Activated CD4-positive, alpha-beta T cell treated with anti-CD3 and anti-CD28 coated beads, Interleukin-2, amount 50 U/mL, for 16 hours (primary cell): ENCODE measurements at places on chromosomes 4 and X.

DNA sequence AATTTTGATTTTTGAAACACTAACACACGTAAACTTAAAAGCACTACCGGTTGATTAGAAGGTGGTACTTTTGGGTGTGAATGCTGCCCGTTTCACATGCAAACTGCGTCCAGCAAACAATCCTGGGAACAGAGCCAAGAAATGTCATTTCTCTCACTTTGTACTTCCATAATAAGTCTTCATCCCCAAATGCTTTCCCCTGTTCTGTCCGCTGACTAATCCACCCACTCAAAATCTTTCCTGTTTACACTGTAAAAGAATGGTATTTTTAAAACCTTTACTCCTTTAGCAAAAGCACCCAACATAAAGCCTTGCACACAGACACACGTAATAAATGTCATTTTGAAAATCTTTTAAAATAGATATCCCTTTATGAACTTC, 39.1 kb upstream of the PDLIM5 start:
- no peak for DNase-seq

GRCh38 chrX:3584415-3584996, 128.9 kb downstream of the PRKX start:
- DNase-seq: no peak

DNA sequence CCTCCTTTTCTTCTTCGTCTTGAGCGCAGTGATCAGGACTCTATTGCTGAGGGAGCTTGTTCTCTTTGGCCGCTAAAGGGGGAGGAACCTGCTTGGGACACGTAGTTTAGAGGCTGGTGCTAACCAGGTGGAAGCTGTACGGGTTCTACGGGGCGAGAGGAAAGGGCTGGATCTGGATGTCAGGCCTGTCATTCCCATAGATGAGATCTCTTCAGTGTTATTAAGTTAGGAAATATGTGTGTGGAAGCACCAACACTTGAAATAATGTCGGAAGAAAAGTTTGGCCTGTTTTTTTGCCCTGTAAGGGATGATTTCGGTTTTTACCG, 643 bp downstream of the SRP72 start:
- DNase-seq: peak; percentile 63

GRCh38 chr4:145939856-145940255, 1.2 kb upstream of the ZNF827 start:
- DNase-seq: no peak

- DNase-seq: no peak
These were observed 22.7 kb downstream of the TENM3 start for GRCh38 chr4:182265881-182266280.

DNA sequence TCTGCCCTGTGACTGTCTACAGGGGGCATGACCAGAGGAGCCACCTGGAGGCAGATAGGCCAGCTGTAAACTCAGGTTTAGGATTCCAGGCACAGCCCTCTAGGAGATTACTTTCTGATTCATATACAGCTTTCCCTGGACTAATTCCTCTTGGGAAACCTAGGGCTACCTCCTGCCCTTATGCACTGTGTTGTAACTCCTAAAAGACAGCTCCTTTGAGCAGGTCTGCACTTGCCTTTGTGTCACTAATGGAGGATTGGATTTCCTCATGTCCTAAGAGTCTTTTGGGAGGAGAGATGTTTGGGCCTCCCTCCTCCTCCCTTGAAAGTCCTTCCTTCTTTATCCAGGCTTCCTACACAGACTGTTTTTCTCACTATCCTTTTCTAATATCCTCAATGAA, 202.0 kb downstream of the PCDH19 start:
- DNase-seq: no peak

GRCh38 chr4:20019310-20020015, 232.2 kb upstream of the SLIT2 start:
- DNase-seq: no peak

- DNase-seq: no peak
These were observed 130.6 kb downstream of the FBXO8 start for GRCh38 chr4:174152717-174153466.

DNA sequence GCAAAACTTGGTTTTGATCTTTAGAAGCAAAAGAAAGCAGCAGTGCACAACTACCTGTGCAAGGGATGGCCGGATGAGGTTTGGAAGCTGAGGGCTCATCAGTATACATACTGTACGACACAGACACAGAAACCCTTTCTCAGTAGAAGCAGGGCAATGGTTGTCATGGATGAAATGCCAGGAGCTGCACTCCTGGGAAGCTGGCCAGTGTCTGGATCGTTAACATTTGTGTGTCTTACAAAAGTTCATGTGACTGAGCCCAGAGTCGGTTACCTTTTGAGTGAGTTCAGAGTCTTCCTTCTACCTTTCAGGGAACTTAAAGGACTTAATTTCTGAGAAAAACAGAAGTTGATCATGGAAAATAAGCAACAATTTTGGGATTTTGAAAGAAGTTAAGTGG, 230.3 kb downstream of the APBB2 start:
- DNase-seq: no peak

- DNase-seq: no peak
These were observed 313.4 kb upstream of the SLC7A11 start for GRCh38 chr4:138555584-138555983.

DNA sequence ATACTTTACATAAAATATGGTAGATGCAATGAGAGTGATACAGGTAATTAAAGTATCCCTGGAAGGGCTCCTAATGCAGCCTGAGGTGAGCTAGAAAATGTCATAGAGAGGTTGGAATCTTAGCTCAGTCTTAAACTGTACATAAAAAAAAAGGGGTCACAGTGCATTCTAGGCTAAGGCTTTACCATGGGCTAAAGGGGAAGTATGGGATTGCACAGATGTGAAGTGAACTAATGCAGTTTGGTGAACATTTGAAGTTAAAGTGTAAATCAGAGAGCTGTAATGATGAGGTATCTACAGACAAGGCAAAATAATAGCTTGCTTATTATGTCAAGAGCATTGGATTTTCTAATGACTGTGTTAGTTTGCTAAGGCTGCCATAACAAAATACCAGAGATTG, 405.9 kb downstream of the ADGRL3 start:
- DNase-seq: no peak

DNA sequence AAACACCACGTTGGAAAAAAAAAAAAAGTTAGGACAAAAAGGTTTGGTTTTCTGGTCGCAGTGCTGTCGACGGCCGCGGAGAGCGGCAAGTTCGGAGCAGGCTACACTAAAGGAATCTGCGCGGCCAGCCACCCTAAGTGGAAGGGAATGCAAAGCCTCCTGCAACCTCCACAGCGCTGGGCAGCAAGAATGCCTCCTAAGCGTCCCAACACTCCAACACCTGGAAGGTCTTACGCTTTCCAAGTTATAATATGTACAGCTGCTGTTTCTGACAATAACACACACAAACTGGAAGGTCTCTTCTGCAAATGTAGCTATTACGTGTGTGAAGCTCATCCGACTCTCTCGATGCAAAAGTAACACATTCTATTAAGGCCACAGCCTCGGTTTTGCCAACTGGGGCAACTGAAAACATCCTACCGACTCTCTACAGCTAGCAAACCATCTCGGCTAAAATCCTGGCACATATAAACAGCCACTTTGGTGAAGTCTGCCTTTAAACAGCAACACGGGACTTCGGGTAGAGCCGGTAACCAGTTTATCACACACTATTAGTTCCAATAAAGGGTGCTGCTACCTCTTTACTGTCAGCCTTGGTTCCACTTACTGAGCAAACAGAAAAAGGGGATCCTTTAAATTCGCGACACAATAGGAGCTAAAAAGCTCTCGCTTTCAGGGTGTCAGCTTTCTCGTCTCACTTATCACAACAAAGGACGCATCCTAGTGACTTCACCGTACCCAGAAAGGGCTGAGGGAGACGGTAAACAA, 895 bp downstream of the SMIM14 start:
- peak; percentile 18 for DNase-seq

DNA sequence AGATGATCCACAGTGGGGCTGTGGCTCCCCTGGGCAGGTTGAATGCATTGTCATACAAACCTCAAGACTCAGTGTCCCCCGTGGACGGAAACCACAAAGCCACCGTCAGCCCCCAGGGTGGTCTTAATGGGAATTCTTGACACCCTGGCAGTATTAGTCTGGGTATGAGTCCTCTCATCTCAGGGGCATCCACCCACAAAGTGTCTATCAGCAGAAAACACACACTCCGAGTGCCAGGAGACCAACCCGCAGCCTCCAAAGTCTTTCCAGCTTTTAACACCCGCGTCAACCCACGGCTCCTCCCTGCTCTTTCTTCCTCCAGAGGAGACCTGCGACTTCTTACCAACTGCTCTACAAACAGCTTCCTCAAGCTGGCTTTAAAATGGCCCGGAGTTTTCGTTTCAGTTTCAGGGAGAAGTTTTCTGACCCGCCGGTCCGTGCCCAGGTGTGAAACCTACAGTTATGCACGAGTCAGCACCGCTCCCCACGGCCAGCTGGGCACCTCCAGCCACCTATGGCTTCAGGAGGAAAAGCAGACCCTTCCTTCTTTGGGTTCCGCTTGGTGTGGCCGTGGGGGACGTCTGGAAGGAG, 14.4 kb upstream of the ASMTL start:
- DNase-seq: peak; percentile 70

DNA sequence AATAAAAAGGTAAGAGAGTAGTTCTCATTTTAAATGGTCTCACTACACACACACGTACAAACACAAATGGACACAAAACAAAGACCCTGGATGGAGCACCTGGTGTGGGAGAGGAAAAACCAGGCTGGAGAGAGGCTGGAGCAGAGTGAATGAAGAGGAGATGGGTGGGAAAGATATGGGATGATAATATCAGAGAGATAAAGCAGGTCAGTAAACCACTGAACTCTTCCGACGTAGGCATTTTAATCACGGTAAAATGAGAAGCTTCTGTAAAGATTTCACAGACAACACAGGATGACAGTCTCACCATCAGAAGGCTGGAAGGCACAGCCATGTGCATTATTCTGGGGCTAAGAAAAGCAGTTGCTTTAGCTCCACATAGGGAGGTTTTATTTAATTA, 532.8 kb downstream of the KCNIP4 start:
- no peak for DNase-seq

DNA sequence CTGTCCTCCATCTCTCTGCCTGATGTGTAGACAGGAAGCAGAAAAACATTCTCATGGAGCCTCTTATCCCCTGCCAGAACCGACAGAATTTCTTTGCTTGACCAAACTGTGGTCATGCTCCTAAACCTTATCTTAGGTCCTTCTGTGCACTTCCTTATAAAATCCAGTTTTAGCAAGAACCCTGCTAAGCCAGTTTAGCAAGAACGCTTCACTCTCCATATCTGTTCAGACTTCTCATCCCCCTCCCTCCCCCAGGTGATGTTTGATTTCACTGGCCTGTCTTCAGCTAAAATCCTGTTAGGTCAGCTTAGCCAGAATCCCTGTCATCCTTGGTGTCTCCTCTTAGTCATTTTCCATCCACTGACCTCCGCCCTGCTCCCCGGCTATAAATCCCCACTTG, 1130.9 kb upstream of the PRKX start:
- no peak for DNase-seq

GRCh38 chr4:53120778-53121177, 245.1 kb downstream of the SCFD2 start:
- DNase-seq: no peak

GRCh38 chr4:171622729-171623128, 190.5 kb upstream of the GALNTL6 start:
- DNase-seq: no peak

- DNase-seq: no peak
These were observed 133.8 kb downstream of the AFF1 start for GRCh38 chr4:87068583-87069021.

GRCh38 chr4:2275546-2276251, 13.8 kb upstream of the MXD4 start:
- no peak for DNase-seq

- no peak for DNase-seq
These were observed 11.6 kb upstream of the DUSP9 start for GRCh38 chrX:153635388-153635787.

- DNase-seq: no peak
These were observed 341.2 kb upstream of the FMR1 start for GRCh38 chrX:147570483-147570882.

DNA sequence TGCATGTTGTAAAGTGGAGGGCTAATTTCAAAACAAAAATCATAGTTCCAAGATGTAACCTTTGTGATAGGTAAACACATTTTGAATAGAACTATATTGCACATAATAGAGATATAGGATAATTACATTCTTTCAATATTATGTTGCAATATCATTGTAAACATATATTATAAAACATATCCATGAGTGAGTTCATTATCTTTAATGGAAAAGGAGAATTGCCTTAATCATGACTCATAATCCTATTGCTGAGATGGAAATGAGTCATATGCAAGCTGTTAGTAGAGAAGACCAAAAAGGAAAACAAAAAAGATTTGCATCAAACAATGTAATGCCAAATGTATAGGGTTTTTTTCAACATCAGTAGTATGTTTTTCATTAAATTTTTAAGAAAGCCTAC, 73.7 kb upstream of the WDR44 start:
- DNase-seq: peak; percentile 3

DNA sequence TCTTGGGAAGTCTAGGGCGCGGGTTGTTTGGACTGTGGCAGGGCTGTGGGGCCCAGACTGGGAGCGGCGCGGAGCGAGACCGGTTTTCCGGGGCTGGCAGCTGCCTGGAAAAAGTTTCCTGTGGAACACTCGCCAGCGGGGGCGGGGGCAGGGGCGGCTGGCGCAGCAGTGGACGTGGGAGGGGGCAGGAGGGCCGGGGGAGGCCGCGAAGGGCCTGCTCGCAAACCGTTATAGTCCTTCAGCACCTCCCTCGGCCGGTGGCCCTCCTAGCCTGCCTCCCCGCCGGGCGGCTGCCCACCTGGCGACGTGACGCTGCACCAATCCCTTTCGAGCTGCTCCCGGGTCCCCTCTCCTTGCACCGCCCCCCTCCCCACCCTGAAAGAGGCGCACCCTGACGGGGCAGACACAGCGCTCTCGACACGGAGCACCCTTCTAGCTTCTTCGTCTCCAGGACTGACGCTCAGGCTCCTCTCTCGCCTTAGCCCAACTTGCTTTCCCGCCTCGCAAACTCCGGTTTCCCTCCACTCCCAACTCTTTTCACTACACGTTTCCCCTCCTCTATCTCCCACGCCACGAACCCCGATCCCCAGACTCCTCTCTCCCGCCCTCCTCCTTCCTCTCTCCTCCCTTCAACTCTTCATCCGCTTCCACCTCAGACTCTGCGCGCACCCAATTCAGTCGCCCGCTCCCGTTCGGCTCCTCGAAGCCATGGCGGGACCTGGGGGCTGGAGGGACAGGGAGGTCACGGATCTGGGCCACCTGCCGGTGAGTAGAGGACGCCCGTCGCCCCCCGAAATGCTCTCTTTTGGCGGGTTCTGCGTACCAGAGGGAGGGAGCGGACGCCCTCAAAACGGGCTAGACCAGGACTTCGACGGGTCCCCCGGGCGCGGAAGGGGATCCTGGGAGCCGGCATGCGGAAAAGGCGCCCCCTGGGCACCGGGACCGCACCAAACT, at the start of gene NRK:
TSS of gene NRK (plus strand) at position 402 of the 954 bp plus-strand sequence. CDS start at position 709, 307 bp downstream.
- DNase-seq: no peak

DNA sequence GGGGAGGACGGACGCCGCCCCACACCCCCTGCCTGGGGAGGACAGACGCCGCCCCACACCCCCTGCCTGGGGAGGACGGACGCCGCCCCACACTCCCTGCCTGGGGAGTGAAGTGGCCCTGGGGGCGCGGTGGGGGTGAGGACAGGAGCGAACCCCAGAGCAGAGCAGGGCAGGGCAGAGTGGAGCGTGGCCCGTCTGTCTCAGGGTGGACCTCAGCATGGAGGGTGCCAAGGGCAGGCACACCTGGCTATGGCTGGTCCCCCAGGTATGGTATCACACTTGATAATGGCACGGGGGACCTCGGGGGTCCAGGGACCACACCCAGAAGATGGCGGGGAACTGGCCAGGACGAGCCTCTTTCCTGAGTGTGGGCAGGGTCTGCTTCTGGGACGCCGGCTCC, 9.6 kb downstream of the LRPAP1 start:
- no peak for DNase-seq

- no peak for DNase-seq
These were observed 137.2 kb upstream of the WDR1 start for GRCh38 chr4:10253765-10254164.
